ENCODE measurements at places on chromosomes 11 and 22.

DNA sequence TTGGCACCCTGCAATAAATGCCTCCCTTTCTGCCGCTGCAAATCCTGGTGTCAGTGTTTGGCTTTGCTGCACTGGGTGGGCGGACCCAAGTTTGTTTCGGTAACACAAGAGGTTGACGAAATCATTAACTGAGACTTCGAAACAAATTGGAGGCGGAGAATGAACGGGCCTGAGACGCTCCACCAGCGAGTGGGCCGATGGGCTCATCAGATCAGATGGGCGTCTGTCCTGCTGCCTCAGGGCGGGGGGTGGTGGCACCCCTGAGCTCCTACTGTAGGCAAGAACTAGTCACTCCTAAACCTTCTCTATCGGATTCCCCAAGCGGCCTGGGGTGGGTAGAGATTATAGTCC, 918 bp upstream of the CAPN5 start:
- no peak for DNase-seq

DNA sequence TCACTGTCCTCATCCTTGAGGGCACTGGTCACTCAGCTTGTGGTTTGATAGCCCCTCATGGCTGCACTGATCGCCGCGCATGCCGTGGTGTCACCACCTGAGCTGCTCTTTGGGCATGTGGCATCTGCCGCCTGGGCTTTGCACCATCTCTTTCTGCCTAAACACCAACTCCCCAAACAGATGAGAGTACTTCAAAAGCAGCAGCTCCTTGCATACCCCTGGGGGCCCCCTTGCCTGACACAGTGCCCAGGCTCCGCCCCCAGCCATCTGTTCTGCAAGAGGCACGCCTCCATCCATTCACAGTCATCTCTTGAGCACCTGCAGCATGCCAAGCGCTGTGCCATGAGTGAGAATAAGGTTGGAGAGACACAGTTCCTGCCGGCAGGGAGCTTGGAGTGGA, 104.5 kb upstream of the B3GAT1 start:
- no peak for DNase-seq

DNA sequence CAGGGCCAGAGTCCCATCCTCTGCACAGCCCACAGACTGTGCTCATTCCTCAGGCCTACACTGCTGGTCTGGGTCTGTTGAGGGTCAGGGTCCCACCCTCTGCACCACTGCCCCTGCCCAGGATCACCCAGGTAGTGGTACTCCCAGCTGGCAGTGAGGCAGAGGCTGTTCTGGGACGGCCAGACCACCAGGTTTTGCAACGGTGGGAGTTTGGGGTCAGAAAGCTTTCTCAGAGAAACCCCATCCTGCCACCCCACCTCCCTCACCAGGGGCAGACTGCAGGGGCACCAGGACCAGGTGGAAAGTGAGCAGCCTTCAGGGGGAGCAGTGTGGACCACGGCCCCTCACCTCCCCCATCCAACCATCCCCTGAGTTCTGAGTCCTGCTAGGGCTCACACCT, 10.8 kb downstream of the NPTXR start:
- DNase-seq = no peak

DNA sequence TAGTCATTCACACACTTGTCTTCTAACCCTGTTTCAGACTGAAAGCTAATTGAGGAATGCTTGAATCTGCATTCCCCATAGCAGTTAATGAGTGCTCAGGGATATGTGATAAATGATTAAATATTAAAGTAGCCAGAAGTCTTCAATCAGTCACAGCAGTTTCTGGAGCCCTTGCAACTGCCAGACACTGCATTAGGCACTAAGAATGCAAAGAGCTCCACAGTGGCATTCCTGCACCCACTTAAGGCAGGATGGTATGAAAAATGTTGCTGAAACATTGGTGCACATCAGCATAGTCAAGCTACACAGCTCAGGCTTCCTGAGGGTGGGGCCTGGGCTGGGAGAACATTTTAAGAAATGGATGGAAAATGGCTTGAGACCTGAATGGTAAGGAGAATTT, 6.5 kb downstream of the DTX4 start:
- DNase-seq = no peak

GRCh38 chr11:31865606-31866300, 54.6 kb upstream of the PAX6 start:
- no peak for DNase-seq

DNA sequence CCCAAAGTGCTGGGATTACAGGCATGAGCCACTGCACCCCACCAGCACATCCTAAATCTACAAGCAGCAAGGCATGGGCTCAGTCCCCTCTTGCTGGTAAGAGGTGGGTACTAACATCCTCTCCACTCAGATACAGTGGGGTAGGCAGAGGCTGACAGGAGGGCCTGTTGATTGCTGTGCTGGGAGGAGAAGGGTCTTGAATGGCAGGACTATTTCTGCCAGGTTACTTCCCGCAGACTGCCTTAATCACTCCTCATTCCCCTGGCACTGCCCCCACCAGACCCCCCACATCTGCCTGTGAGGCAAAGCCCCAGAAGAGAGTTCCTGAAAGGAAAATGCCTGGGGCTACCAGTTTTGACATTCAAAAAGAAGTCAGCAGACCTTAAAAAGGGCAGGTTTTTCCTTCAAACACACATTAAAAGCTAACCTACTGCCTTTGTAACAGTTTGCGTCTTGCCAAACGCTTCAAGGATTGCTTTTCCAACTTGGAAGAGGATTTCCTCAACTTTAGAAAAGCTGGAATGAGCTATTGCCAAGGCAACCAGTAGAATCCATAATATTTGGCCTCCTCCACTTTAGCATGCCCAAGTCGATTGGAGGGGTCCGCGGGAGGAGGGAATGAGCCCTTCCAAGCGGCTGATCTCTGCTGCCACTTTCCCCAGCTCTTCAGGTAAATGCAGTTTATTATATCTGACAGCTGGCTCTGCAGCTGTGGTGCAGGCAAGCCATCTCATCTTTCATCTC, 62.0 kb downstream of the FDX1 start:
- no peak for DNase-seq

- DNase-seq = no peak
These were observed 151.1 kb downstream of the METTL15 start for GRCh38 chr11:28259177-28259843.

GRCh38 chr11:88181776-88182175, 6.5 kb upstream of the RAB38 start:
- no peak for DNase-seq

GRCh38 chr22:37917874-37918548, 11.9 kb downstream of the MICALL1 start:
- DNase-seq = no peak

- no peak for DNase-seq
These were observed 663.9 kb downstream of the DLG2 start for GRCh38 chr11:84963240-84963639.

DNA sequence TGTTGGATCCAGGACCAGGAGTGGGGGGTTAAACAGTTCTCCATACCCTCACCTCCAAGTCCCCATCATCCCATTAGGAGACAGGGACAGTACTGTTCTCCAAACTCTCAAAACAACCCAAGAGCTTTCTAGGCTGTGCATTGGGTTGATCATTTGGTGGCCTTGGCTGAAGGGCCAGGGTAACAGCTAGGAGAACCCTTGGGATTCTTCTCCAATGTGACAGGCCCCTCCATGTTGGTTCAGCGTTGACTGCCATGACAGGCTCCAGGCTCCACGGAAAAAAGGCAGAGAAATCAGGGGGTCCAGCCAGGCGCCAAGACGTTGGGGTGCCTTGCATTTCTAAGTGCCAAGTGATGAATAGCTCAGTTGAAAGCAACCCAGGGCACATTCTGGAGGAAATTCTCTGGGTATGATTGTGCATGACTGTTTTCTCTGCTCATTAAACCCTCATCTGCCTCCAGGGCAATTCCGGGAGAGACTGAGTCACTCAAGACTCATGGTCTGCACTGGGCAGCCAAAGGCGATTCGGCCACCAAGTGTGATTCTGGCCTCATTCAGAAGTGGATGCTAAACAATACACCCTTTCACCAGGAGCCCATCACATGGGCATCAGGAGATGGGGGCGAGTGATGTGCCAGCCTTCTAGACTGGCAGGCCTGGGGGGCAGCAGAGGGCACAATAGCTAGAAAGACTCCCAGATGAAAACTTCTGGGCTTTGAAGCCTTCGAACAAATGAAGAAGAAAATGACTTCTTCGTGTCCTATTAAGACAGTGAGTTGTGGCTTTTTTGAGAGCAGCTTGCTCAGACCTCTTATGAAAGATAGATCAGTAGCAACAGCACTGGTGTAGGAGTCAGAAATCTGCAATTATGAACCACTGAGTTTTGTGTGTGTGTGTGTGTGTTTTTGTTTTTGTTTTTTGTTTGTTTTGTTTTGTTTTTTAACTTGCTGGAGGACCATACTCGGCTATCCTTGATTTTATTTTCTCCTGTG, 27.7 kb downstream of the CD44 start:
- DNase-seq = no peak

GRCh38 chr11:12679471-12679870, 5.2 kb downstream of the TEAD1 start:
- no peak for DNase-seq

DNA sequence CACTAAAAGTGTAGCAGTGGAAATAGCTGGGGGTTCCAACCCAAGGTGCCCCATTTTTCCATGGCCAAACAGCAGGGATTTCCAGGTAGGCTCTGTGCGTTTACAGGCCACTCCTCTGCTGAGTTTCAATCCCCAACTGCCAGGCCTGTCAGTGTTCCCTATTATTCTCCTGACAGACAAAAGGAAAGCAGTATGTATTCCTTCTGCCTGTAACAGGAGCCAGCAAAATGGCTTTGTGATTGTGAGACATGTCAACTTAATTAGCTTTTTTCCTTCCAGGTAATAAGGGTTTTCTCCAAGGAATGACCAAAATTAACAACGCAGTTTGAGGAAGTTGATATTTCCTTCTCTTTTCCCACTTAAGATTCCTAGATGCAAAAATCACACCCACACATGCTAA, 277.1 kb upstream of the MPPED2 start:
- DNase-seq = no peak

- DNase-seq = no peak
These were observed 5.7 kb upstream of the TTLL8 start for GRCh38 chr22:50063589-50064393.

GRCh38 chr11:131819865-131820264, 449.4 kb downstream of the NTM start:
- DNase-seq = no peak

DNA sequence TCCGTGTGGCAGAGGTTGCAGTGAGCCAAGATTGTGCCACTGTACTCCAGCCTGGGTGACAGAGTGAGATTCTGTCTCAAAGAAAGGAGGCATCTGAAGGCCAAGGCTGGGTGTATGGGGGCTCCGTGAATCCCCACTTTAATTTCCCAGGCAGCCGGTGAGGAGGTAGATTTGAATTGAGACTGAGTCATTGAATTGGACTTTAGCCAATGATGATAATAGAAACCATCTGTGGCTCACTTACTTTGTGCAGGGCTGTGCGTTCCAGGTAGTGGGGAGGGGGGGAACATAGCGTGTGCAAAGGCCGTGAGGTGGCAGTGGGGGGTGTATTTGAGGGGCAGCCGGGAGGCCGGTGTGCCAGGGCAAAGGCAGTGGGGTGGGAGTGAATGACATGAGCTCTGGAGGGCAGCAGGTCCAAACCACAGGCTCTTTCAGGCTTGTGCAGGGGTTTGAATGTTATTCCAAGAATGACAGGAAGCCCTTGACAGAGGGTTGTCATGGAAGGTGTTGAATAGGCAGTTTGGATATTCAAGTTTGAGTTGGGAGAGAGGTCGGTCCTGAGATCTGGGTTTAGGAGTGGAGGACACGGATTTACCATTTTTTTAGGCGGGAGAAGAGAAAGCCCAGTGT, 6.1 kb downstream of the ARHGAP8 start:
- no peak for DNase-seq

DNA sequence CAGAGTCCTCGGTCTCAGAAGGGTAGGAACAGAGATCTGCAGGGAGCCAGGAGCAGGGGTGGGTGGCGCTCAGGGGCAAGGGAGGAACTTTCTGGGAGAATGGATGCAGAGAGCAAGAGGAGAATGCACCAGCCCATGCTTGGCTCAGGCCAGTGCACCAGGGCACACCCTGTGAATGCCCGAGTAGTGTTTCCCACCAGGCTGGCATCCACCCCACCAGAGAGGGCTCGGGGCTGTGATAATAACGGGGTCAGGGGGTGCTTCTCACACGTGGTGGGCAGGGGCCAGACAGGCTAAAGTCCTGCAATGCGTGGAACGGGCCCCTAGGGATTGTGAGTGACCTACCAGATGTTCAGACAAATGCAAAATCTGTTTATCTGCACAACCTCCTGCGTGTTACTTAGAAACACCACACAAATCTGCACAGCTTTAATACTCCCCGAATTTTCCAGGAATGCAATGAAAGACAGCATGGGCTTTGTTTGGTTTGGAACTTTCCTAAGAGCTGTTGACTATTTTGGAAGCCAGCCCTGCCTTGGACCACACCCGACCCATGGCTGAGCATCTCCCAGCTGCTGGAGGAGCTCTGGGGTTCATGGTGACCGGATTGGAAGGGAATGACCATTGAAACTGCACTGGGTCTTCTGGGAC, 368.3 kb downstream of the SHANK2 start:
- no peak for DNase-seq

- no peak for DNase-seq
These were observed 92.0 kb upstream of the ISX start for GRCh38 chr22:34973926-34974325.

DNA sequence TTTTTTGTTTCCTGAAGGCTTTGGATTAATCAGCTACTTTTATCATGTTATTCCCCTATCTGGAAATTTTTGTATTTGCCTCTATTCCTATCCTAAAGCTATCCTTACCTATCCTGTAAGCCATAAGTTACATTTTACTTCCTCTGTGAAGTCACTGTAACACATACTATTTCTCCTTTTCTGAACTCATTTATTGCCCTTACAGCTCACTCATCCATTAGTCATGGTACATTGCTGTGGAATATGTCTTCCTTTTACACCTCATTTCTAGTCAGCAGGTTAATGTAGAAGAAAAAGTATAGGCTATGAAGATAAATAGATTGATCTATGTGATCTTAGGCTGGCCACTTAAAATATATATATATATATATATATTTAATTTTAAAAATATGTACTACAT, 28.0 kb downstream of the SWAP70 start:
- DNase-seq = no peak

DNA sequence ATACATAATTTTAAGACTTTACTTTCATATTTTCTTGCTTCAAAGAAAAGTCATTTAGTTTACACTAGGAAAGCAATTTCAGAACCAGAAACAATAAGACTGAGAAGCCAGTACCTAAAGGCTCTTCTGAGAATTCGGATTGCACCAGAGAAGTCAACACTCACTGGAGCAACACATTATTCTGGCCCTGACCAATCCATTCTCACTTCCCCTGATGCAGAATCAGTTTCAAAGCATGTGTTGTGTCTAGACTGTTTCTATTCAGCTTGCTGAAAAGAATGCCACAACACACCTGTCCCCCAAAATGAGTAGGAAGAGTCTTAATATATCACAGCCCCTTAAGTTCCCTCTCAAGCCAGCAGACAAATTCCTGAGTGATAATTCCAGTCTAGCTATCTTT, 1074.3 kb upstream of the TENM4 start:
- no peak for DNase-seq

- no peak for DNase-seq
These were observed 10.8 kb downstream of the LARGE2 start for GRCh38 chr11:45933131-45933831.

- DNase-seq = no peak
These were observed 3.1 kb downstream of the ILK start for GRCh38 chr11:6606471-6607189.

- no peak for DNase-seq
These were observed 166.1 kb upstream of the MTNR1B start for GRCh38 chr11:92803391-92803790.

GRCh38 chr11:69086152-69087132, 37.7 kb downstream of the TPCN2 start:
- no peak for DNase-seq

GRCh38 chr22:29786031-29786430, 18.9 kb downstream of the UQCR10 start:
- DNase-seq = no peak

- DNase-seq = peak; percentile 75
These were observed 415.1 kb downstream of the ETS1 start for GRCh38 chr11:128172046-128172878.
